ENCODE measurements at places on chromosomes 7 and 10. TPM values are rescaled to one million over a fixed set of nuclear protein-coding genes. Genes with fewer than 3 reads are reported as not detected.

DNA sequence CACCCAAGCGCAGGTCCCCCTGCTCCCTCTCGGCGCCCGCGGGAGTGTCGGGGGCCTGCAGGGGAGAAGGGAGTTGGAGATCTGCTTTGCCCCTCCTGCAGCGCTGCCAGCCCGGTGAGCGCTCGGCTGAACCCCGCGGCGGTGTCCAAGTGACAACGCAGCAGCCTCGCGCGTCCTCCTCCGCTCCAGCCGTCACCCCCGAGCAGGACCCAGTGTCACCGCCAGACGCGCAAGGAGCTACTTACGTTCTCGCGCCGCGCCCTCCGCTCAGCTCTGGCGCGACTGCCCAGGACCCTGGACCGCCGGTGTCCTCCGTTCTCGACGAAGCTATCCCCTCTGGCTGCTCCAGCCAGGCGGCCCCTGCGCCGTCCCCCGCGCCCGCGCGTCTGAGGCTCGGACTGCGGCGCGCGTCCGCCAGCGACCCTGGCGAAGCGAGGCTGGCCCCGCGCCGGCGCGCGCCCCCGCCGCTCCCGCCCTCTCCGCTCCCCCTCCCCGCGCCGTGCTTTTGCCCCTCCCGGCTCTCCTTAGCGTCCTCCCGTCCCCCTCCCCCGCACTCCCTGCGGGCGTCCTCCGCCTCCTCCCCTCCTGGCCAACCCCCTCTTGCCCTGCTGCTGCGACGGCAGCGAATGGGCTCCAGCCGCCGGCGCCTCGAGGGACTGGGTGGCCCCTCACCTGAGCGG is at the start of gene NRCAM:
NRCAM (minus strand) TSS at position 439 of the 680 bp plus-strand sequence. CDS start 216,372 bp downstream, outside the sequence.
- peak; percentile 95 for DNase-seq
- H3K27me3 ChIP-seq: peaks cover 55% of the 10 kb centered on the region
- peak within 1 kb of the TSS; percentile 88 for H3K4me3 ChIP-seq

DNA sequence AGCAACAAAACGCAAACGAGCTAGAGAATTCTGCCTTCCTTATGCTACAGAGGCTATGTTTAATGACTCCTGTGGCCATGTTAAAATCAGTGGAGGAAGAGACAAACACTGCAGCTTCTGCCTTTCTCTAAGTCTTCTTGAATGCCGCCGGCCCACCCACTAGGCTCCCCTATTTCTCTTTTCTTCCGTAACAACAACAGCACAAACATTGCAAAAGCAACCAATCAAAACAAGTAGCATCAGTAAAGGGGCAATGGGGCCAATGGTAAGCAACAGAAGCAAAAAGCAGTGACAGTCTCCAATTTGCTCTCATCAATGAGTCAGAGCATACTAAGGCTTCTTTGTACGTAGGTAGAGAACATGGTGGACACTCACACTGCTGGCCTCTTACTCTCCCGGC is 26.8 kb downstream of the DNAJC1 start:
- peaks cover 55% of the 10 kb centered on the region for H3K4me1 ChIP-seq
- peak overlapping the region; percentile 40 for H3K4me3 ChIP-seq
- H3K27me3 ChIP-seq: no peaks in the 10 kb centered on the region
- H3K27ac ChIP-seq: peak overlapping the region; percentile 92

GRCh38 chr10:29957907-29958331 is 101.5 kb downstream of the JCAD start:
- no peaks in the 10 kb centered on the region for H3K36me3 ChIP-seq
- peaks cover 8% of the 10 kb centered on the region for H3K4me1 ChIP-seq
- no peak for DNase-seq
- no peak overlapping the region for H3K27ac ChIP-seq

DNA sequence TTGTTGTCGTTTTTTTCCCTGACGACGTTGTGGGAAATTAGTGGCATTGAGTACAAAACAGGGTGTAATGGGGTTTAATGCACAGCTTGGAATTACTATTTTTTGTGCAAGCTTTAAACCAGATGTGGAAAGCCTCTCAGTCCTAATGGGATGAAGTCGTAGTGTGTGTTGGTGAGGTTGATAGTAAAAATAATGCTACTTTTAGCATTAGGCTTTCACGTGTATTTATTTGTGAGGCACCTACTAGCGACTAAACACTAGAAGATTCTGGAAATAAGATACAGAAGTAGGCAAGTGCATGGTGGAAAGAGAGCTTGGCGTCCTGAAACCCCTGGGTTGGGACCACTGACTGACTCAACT is 588 bp upstream of the ORC5 start:
- H3K27me3 ChIP-seq: no peaks in the 10 kb centered on the region
- no peaks in the 10 kb centered on the region for H3K36me3 ChIP-seq
- H3K4me3 ChIP-seq: peak overlapping the region; percentile 85
- H3K27ac ChIP-seq: no peak overlapping the region
- H3K4me1 ChIP-seq: no peaks in the 10 kb centered on the region

DNA sequence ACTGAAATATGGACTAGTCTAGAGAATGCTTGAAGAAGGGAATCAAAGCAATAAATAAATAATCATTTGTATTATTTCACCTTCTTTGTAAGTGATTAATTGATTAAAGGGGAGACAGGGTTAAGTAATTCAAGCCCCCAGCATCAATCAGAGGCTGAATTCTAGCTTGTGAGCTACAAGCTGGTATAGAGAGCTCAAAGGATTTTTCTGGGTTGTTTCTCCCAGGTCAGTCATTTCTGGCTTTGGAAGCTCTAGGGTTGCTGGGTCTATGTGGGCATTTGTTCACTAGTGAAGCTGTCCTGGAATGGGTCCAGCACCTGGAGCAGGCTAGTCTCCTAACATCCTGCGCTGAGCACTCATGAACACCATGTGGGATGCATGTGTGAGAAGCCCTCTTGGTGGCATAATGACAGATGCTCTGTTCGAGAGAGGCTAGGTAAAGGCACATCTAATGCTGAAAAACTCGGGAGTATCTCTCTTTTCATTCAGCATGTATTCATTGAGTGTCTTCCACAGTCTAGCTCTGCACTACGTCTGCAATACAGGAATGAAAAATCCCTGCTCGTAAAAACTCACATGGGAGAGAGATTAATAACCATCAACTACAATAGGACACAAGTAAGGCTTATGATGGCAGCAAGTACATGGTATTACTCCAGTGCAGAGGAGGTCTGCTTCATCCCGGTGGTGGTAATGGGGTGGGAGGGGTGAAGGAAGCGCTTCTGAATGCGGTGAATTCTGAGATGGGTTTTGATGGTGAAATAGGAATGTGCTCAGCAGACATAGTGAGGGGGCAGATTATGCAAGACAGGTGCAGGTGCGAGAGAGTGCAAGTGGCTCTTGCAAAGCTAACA is 68.0 kb upstream of the NRP1 start:
- no peak for DNase-seq
- H3K27me3 ChIP-seq: no peaks in the 10 kb centered on the region
- H3K4me1 ChIP-seq: no peaks in the 10 kb centered on the region
- no peak overlapping the region for H3K27ac ChIP-seq

- H3K27me3 ChIP-seq: no peaks in the 10 kb centered on the region
- H3K4me1 ChIP-seq: no peaks in the 10 kb centered on the region
- H3K27ac ChIP-seq: no peak overlapping the region
- no peak for DNase-seq
- H3K36me3 ChIP-seq: peaks cover 3% of the 10 kb centered on the region
- H3K4me3 ChIP-seq: no peak overlapping the region
Observed at GRCh38 chr10:816958-817357, 114.5 kb downstream of the LARP4B start.

GRCh38 chr10:78276139-78276538 is 242.5 kb downstream of the RPS24 start:
- no peaks in the 10 kb centered on the region for H3K27me3 ChIP-seq
- peaks cover 12% of the 10 kb centered on the region for H3K4me1 ChIP-seq
- H3K36me3 ChIP-seq: no peaks in the 10 kb centered on the region

DNA sequence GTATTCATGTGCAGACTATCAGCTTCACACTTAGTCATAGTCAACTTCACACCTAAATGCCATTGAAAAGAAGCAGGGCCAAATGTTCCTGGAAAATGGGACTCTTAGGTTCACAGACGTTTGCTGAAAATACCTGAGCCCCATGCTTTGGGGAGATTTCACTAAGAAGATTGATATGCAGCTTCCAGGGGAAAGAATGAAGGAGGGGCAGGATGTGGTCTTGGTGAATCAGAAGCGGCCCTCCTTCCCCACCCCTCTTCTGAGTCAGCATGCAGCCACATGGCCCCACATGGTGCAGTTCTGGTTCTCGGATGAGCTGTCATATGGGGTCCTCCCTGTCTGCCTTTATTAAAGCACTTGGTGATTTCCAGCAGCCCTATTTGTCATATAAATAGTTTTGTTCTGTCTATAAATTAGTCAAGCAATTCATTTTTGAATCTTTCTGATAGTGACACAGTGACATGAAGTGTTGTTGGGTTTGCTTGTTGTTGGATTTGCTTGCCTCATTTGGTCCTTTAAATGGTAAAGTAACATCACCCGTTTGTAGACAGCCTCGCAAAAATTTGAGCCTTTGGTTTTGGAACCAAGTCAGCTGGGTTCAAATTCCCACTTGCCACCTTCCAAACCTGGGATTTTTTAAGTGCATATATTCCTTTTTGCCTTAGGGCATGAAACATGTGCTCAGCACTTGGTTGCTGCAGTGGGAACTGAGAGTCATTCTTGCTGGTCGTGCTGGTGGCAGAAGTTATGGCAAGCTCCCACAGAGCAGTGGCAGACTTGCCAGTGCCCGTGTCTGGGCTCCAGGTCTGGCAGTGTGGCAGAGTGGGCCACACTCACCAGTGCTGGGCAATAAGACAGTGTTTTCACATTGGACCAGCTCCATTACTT is 68.1 kb upstream of the CDK6 start:
- no peak overlapping the region for H3K4me3 ChIP-seq
- H3K27ac ChIP-seq: no peak overlapping the region
- no peak for DNase-seq
- no peaks in the 10 kb centered on the region for H3K36me3 ChIP-seq

- no peaks in the 10 kb centered on the region for H3K27me3 ChIP-seq
- H3K27ac ChIP-seq: no peak overlapping the region
- no peak overlapping the region for H3K4me3 ChIP-seq
- DNase-seq: no peak
- peaks cover 7% of the 10 kb centered on the region for H3K4me1 ChIP-seq
Observed at GRCh38 chr10:109433434-109433833, 489.9 kb downstream of the XPNPEP1 start.

GRCh38 chr10:129743738-129744133 is 220.3 kb downstream of the EBF3 start:
- no peak for DNase-seq
- no peaks in the 10 kb centered on the region for H3K4me1 ChIP-seq
- H3K27me3 ChIP-seq: no peaks in the 10 kb centered on the region
- no peak overlapping the region for H3K4me3 ChIP-seq
- H3K27ac ChIP-seq: no peak overlapping the region

The AGBL3 gene
- 2.1 TPM for total RNA-seq

Data from neural progenitor cell (in vitro differentiated cells).